Caudate nucleus (tissue), 63 donors: ENCODE measurements at places on chromosomes 7 and 10.

GRCh38 chr10:24035761-24036160, 173.2 kb upstream of the KIAA1217 start:
- DNase-seq: no peak

GRCh38 chr7:141225916-141226618, 152.2 kb downstream of the TMEM178B start:
- DNase-seq: peak; percentile 61

DNA sequence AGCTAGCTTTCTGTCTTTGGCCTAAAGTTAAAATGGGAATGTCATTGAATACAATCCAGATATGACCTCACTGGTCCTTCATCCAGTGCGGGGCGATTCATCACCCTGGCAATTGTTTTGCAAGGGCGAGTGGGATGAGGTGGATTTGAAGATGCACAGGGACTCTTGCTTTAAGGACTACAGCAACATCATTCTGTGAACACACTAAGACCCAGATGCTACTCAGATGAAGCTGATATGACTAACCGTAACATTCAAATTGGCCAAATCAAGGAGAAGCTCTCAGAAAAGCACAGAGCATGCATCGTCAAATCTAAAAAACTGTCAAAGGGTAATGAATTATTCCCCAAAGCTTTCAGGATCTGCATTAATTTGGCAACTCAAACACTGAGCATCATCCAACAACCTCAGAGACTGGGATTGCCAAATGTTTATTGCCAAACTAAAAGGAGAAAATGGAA, 12.8 kb downstream of the CPA1 start:
- DNase-seq: no peak

GRCh38 chr10:122986335-122986734, 6.1 kb downstream of the PSTK start:
- no peak for DNase-seq

- DNase-seq: no peak
Observed at GRCh38 chr7:159098811-159099655, 45.6 kb downstream of the VIPR2 start.

- no peak for DNase-seq
Observed at GRCh38 chr10:132929480-132929879, 12.9 kb downstream of the CFAP46 start.

GRCh38 chr7:68671046-68671445, 927.2 kb upstream of the AUTS2 start:
- no peak for DNase-seq

- DNase-seq: no peak
Observed at GRCh38 chr10:52853704-52854103, 81.1 kb upstream of the MBL2 start.

- no peak for DNase-seq
Observed at GRCh38 chr10:75014516-75015230, 96.8 kb upstream of the SAMD8 start.

DNA sequence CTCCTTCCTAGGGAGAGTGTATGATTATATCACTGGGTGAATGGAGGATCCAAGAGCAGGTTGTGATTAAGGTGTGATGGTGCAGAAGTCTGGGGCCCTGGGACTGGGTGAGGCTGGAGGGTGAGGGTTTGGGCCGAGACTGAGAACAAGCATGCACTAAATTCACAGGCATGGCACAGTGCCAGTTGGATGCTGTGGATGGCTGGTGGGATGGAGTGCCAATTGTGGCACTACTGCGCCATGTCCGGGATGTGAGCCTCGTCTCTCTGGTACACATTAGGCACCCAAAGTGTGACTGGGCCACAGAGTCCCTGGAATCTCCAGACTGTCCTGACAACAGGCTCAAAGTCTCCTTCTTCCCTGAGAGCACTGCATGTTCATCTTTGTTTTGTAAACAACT, 208.1 kb downstream of the EMX2 start:
- no peak for DNase-seq

- DNase-seq: no peak
Observed at GRCh38 chr10:21272643-21273399, 252.7 kb downstream of the SKIDA1 start.

- DNase-seq: no peak
Observed at GRCh38 chr7:123625254-123625653, 23.6 kb downstream of the ASB15 start.

- DNase-seq: no peak
Observed at GRCh38 chr7:28649811-28650210, 237.5 kb downstream of the CREB5 start.

DNA sequence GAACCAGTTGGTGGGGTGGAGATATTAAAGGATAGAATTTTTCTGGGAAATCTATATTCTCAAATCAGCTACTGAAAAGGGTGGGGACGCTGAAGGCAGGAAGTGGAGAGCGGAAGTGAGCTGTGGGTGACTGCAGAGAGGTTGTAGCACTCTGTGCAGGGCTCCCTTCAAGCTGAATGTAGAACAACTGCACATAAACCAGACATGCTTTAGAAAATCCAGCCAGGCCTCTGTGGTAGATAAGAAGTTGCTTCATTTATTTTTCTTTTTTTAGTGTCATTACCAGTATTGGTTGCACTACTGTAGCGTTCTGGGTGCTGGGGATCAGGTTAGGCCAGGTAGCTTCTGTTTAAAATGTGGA, 127.8 kb downstream of the CELF2 start:
- DNase-seq: no peak

DNA sequence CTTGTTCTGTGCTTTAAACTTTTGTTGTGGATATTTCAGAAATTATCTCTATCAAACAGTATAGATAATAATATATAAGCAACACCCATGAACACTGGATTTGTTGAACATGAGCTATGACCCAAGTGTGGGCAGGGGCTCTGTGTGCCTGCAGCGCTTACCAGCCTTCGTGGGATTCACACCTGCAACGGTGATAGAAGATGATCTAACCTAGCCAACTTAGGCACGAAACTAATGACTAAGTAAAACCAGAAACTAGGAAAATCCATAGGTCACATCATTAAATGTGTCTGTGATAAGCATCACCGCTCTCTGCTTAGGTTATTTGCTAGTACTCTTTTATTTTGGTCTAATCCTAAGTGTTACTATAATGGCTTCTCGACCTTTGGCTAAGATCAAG, 18.0 kb downstream of the SPAG6 start:
- DNase-seq: no peak

DNA sequence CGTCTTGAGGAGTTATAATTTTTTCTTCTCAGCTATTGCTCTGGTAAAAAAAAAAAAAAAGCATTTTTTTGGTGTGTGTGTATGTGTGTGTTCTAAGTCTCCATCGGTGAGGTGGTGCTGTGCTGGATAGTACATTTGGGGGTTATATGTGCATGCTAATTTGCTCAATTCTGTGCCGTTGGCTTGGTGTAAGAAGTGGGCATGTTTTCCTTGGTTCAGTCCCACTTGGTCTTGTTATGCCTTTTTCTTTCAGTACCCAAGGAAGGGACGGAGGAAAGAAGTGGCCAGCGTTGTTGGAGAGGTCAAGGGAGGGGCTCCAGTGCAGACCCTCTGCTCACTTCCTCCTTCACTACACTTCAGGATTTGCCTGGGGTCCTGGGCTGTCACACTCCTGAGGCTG, 20.4 kb downstream of the LRMDA start:
- DNase-seq: no peak

DNA sequence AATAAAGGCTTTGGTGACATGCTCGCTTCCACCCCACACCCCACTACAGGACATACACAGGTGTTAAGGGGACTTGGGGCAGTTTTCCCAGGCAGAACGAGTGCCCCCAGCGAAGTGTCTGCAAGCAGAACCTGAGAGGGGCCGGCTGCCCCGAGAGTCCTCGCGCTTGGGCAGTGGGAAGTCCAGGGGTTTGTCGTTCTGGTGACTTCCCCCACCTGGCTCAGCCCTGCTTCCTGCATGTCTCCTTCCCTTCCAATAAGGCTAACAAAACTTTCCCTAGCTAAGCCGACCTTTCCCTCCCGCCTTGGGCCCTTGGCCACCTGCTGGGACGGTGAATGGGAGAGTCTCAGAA, 916 bp downstream of the VWA2 start:
- DNase-seq: no peak

DNA sequence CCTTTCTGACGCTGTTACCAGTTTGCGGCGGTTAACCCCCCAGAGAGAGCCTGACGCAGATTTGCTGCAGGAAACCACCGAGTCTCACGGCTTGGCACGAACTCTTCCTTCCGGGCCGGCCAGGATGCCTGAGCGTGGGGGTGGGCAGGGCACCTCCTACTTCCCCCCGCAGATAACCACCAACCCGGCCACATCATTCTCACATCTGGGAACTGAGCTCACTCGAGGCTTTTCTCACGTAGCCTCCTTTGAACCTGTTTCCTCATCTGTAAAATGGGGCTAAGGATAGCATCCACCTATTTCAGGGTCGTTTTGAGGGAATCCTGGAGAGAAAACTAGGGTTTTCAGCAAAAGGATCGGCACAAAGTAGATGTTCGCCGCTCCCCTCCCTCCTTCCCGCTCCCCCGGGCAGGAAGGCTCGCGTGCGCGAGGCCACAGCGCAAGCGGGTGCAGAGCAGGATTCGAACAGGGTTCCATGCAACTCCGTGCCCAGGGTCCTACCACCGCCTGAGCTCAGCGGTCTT, 23.6 kb downstream of the DDIT4 start:
- no peak for DNase-seq

DNA sequence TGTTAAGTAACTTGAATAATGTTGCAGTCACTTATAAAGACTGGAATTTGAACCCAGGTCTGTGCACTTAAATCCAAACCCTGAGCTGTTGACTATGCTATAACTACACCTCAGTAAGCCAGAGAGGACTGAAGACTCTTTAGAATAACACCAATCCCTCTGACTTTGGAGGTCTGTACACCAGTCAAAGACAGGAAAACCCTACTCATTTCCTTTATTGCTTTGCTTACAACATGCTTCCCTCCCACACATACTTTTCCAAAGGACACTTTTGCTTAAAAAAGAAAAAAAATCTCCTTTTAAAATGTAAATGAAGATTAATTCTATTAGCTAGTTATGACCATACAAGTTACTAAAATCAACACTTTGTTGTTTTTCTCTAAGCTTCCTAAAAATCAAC, 184.7 kb upstream of the KCTD7 start:
- DNase-seq: no peak

- DNase-seq: no peak
Observed at GRCh38 chr10:127182161-127182560, 14.2 kb downstream of the INSYN2A start.

DNA sequence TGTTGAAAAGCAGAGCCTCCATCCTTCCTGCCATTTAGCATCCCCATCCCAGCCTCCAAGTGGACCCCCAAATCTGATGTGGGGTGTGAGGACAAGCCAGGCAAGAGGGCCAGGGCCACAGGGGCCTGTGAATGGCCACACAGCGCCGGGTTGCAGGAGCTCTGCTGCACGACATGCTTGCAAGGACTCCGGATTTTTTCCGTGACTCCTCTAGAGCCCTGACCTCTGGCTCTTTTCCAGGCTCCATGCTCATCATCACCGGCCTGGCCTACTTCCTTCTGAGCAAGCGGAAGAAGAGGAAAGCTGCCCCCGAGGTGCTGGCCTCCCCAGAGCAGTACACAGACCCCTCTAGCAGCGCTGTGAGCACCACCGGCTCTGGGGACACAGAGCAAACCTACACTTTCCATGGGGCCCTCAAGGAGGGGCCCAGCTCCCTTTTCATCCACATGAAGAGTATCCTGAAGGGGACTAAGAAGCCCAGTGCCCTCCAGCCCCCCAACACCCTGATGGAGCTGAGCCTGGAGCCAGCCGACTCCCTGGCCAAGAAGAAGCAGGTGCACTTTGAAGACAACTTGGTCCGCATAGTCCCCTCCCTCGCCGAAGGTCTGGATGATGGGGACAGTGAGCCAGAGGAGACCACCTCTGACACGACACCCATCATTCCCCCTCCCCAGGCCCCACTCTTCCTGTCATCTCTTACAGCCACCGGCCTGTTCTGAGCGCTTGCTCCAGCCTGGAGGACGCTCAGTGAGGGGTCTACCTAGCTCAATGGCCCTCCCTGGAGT, 23.5 kb downstream of the TMEM72 start:
- no peak for DNase-seq

DNA sequence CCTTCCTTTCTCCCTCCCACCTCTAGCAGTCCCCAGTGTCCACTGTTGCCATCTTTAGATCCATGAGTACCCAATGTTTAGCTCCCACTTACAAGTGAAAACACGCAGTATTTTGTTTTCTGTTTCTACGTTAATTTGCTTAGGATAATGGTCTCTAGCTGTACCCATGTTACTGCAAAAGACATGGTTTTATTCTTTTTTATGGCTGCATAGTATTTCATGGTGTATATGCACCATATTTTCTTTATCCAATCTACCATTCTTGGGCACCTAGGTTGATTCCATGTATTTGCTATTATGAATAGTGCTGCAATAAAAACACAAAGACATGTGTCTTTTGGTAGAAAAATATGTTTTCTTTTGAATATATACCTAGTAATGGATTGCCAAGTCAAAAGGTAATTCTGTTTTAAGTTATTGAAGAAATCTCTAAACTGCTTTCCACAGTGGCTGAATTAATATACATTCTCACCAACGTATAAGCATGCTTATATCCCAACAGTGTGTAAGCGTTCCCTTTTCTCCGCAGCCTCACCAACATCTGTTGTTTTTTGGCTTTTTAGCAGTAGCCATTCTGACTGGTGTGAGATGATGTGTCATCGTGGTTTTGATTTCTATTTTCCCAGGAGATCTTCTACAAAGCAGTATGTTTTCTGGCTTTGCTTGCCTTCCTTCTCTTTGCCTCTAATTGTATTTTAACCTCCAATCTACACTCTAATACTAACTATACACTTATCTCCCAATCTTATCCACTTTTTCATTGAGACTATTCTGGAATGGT, 179.5 kb upstream of the PHF14 start:
- DNase-seq: no peak

GRCh38 chr10:118042827-118043242, 3.9 kb downstream of the RAB11FIP2 start:
- no peak for DNase-seq

- DNase-seq: no peak
Observed at GRCh38 chr7:35536396-35536826, 158.5 kb downstream of the HERPUD2 start.
